ENCODE measurements at places on chromosomes 2 and 18.
A peak's percentile ranks its signal among the peaks of the same experiment; 100 is the strongest.

DNA sequence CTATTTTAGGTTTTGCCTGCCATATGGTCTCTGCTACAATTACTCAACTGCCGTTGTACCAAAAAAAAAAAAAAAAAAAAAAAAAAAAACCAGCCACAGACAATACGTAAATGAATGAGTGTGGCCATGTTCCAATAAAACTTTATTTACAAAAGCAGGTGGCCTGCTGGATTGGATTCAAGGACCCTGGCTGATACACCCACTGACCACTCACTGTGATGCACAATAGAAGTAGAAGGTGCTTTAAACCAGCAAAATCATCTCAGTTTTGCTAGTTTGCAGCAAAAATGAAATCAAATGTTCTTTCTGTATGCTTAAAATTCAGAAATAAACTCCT is 137.4 kb downstream of the AKAIN1 start:
- DNase-seq: no peak

- DNase-seq: no peak
Observed at GRCh38 chr2:105070010-105070865, 32.4 kb downstream of the MRPS9 start.

DNA sequence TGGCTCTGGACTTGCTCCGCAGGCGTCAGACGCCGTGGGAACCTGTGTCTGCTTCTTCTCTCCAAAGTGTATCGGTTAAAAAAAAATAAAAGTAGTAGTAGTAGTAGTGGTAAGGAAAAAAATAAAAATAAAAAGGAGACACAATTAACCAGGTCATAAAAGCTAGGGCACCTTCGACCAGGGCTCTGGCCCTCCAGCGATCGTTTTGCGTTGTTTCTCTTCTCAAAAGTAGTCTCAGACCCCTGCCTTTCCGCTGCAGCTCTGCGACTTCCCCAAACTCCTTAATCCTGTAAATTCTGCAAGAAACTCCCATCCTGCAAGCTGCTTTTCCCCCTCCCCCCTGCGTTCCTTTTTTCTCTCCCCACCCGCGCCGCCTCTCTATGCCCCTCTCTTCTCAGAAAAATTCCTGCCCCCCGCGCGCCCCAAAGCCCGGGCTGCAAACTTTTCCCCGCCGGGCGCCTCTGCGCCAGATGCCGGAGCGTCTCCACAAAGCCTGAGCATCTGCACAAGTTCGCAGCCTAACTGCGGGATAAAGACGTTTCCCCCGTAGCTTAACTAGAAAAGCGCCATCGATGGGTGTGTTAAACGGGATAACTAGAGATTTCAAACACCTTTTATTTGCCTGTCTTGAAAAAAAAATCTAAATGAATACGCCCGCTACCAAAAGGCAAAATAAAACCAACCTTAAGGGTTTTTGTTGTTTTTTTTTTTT is 1.8 kb upstream of the SALL3 start:
- DNase-seq: no peak

DNA sequence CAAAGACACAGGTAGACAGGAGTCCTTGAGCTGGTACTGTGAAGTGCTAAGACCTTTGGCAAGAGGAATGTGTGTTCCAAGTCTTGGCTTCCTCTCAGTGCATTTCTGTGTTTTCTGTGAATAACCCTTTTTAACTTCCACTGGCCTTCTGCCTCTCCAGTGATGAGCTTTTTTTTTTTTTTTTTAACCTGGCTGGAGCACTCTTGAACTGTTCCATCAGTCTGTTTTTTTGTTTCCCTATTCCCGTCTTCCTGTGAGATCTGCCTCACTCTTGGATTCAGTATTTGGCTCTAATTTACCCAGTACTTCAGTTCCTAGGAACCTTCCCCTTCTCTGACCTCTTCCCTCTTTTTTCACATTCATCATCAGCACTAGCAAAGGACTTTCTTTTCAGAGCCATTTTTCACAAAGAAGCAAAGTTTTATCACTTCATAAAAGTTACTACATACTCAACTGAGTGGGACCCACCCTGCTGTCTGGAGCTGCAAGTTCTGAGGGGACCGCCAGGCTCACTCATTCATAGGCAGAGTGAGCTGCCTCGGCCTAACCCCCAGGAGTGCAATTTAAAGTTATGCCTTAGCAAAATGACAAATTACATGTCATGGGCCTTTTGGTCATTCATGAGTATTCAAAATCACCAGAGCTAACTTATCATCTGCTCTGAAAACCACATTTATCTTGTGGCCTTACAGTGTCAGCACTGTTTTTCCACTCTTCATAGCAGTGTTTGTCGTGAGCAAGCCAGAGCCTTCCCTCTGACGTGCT is 126.9 kb upstream of the DAPL1 start:
- DNase-seq: no peak

- no peak for DNase-seq
Observed at GRCh38 chr18:48842259-48843061, 108.3 kb downstream of the SMAD7 start.

DNA sequence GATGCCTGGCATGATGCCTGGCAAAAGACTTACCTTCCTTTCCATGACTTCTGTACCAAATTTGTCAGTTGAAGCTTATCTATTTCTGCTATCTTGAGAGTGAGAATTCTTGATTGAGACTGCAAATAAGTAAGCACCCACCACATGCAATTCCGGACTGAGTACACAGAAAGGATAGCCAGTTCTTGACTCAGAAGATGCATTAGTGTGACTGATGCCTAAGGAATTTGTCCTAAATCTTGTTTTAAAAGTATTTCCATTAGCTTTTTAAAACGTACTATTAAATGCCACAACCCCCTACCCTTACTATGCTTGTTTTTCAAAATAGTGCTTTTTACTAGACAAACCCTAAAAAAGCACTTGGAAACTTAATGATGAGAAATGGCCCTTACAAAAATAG is 545 bp downstream of the MPP4 start:
- DNase-seq: no peak

DNA sequence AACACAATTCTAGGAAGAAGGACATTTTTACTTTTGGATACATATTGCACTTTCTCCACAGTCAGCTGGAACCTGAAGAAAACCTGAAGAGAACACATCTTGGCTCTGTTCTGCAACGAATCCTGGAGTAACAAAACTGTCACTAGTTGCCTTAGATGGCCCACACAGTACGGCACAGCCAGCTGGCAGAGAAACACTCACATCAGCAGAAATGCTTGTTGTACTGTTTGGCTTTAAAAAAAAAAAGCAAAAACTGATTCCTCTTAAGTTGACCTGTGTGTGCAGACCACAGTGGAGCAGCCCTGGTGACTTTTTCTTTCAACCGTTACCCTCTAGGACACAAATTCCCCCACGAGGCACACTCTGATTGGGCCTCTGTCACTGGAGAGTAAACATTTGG is 152.3 kb upstream of the TWIST2 start:
- no peak for DNase-seq

DNA sequence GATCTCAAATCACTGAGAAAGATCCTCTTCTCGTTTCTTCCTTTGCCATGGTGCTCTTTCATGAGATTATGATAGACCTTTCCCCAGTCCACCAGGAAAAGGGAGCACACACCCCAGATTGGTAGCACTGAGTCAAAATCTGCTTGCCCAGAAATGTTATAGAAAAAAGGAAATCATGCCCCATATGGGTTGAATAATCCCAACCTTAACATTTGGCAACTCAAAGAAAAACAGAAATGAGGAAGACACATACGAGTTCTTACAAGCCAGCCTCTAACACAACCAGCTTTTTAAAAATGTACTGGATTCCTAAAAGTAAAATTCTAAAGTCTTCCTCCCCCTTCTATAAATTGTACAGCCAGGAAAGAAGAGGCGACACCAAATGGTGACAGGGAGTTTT is 103.0 kb downstream of the ANKRD44 start:
- no peak for DNase-seq

- no peak for DNase-seq
Observed at GRCh38 chr2:31239593-31240177, 5.7 kb downstream of the EHD3 start.

DNA sequence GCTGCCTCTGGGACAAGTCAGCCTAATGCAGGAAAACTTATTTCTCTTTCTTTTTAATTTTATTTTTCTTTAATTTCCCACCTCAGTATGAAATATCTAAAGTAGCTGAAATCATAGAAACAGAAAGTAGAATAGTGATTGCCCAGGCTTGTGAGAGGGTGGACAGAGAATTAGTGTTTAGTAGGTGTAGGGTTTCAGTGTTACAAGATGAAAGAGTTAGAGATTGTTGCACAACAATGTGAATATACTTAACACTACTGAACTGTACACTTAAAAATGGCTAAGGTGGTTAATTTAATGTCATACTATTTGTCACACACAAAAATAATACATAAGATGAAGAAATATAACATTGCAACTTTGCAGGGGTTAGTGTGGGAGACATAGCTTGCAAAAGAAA is 80.8 kb downstream of the NAT8 start:
- no peak for DNase-seq

GRCh38 chr2:51368250-51368649 is 336.3 kb upstream of the NRXN1 start:
- DNase-seq: no peak

DNA sequence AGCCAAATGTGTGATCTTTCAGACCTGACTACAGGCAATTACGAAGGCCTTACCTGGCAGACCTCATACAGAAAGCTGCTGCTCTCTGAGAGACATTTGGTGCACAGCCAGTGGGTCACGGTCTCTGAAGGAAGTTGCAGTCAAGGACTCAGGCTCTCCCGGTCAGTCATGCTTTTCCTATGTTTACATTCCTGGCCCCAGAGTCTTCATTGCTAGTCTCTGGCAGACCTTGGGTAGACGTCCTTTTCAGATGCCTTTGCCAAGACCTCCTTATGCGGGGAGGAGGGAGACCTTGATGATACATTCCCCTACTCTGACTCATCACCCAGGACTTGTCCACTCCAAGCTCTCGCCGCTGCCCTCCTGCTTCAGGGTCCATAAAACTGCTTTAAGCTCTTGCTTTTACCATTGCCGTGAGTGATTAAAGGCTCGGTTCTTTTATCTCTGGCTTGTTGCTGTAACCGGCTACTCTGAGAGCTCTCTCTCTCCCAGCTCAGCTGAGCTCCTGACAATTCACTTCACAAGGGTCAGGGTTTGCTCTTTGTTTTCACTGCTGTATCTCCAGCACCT is 62.0 kb upstream of the SLC35F5 start:
- DNase-seq: peak; percentile 78

DNA sequence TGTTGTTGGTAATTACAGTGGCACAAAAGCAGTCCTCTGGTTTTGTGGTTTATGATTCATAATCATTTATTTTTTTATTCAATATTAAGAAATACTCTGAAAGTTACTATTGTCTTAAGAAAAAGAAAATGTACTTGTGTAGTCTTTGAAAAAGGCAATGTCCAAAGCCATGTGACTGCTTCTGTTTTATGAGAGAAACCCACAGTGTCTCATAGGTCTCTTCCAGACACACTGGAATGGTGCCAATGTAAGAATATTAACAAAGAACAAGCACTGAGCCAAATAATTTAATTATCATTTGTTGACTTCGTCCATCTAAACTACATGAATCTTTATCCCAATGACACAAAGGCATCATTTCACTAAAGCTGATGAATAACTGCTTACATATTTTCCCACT is 62.5 kb downstream of the RPRM start:
- DNase-seq: no peak

DNA sequence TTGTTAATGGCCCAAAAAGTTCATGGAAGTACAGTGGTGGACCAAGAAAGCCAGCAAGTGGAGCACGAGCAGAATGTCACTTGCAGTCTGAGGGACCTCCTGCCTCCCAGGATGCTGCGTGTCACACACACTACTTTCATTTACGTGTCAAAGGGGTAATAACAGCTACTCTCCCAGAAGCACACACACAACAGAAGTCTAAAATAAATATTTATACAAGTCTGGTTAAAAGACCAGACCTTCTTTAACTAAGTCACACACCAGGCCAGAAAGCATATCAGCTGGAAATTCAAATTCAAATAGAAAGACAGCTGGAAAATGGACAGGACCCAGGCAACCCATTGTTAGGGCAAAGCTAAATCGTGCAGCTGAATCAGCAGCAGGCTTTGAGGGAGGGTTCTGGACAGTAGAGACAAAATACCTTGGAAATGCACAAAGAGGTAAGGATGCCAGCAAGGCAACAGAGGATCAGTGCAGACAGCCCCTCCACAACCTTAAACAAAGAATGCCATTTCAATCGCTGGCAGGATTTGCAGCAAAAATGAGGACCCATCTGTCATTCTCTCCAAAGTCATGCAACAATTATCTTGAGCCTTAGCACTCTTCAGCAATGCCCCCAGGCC is 160.5 kb downstream of the TMEM163 start:
- no peak for DNase-seq

- DNase-seq: no peak
Observed at GRCh38 chr2:197360744-197361156, 50.2 kb upstream of the ANKRD44 start.

DNA sequence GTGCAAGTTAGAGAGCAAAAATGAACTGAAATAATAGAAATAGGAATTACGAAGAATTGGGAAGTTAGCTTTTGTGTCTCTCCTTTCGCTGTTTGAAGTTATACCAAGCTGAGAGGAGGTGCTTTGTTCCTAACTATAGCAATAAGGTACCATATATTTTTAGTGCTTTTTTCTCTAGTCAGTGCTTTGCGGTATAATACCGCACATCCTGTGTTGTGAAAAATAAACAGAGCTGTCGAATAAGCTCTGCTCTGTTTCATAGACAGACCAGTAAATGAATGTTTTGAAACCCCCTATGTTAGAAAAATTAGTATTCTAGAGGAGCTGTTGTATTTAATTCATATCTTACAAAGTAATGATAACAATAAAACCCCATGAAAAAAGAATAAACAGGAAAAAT is 130.8 kb downstream of the MAP4K4 start:
- no peak for DNase-seq

GRCh38 chr2:12211326-12212175 is 465.1 kb downstream of the LPIN1 start:
- DNase-seq: no peak

GRCh38 chr2:17373741-17374140 is 144.5 kb downstream of the RAD51AP2 start:
- DNase-seq: no peak

GRCh38 chr2:119707117-119708087 is 28.4 kb downstream of the TMEM177 start:
- DNase-seq: no peak

GRCh38 chr2:138780446-138780880 is 273 bp upstream of the NXPH2 start:
- DNase-seq: no peak

- DNase-seq: no peak
Observed at GRCh38 chr2:50492477-50492851, 539.5 kb downstream of the NRXN1 start.

DNA sequence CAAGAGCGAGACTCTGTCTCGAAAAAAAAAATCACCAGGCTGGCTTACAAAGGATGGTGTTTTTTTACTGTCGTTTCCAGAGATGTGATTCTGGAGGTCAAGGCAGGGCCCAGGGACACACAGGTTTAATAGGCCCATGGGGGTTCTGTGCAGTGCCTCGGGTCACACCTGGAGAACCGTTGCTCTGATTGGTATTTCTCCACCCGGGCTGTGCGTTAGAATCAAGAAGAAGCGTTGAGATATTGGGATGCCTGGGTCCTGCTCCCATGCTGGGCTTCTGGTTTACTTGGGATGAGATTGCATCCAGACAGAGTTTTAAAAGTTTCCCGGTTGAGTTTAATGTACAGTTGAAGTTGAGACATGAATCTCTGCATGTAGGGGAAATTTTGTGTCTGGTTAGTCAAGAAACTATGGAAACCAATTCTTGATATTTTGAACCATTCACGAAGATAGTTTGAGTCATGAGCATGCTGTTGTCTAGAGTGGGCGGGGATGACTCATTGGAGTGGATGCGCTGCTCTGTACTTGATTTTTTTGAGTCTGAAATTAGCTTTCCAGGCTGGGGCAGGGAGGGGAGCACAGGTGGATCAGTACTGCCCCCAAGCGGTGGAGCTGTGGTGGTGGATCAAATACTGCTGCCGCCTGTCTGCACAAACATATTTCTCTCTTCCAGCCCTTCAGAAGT is 50.1 kb downstream of the GREB1 start:
- DNase-seq: peak; percentile 9

- DNase-seq: peak; percentile 18
Observed at GRCh38 chr18:22282311-22283115, 113.1 kb downstream of the GATA6 start.
